Iris pigment epithelial cell (primary cell): ENCODE measurements at places on chromosomes 1 and 21.

DNA sequence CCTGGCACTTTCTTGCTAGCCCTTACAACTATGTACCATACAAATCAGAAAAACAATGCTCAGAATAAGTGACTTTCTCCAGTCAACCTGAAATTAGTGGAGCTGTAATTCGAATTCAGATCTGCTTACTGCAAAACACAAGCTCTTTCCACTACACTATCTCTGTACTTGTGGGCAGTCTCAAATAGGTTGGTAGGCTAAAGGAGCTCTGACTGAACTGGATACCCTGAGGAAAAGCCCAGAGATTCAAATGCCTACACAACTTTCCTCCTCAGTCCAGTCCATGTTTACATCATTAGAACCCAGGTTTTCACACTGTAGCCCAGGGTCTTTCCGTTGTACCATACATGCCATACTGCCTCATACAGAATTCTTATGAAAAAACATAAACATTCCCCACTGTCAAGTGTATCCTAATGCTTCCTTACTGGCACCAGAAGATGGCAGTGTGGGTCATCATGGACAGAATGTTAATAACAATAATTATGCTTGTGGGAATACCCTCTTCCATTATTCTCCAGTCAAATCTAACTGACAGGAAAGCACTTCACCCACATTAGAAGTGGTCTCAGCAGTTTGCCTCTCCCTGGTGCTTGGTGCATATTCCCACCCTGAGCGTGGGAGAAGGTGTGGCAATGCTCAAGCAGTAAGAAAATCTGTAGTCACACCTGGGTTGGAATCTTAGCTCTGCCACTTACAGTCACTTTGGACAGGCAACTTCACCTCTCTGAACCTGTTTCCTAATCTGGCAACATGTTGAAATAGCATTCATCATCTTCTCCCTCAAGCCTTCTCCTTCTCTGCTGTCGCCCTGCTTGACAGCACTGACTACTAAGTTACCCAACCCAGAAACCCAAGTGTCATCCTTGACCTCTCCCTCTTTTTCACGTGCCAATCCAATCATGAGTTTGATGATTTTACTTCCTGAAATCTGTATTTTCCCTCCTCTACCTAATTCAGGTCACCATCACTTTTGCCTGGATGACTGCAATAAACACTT, 14.4 kb upstream of the ZFYVE9 start:
- peak; percentile 74 for DNase-seq

GRCh38 chr1:26701995-26702679, 6.3 kb downstream of the ARID1A start:
- DNase-seq = no peak

- DNase-seq = no peak
Measured at GRCh38 chr21:43273016-43273707, 104.4 kb downstream of the CRYAA start.

- DNase-seq = no peak
Measured at GRCh38 chr1:6329396-6329795, 64.2 kb downstream of the ACOT7 start.

DNA sequence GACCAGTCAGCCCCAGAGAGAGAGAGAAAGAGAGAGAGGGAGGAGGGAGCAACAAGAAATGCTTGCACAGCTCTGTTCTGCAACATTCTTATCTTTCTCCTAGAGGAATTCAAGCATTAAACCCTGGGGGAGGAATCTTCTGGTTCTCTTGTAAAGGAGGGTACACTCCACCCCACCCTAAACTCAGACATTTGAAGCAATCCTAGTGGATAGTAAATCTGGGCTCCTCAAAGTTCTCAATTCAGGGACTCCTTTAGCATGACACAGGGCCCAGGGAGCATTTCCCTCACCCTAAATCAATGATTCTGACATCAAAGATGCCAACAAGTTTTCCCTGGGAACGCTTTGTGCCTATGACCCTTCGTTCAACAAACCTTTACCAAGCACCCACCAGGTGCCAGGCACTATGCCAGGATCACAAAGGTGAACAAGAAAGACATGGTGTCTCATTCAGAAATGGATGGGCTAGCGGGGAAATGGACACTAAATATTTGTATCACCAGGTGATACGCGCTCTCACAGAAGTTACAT, 11.9 kb upstream of the CAPN2 start:
- DNase-seq = peak; percentile 66

- DNase-seq = peak; percentile 49
Measured at GRCh38 chr1:6868660-6869380, 83.6 kb downstream of the CAMTA1 start.

- no peak for DNase-seq
Measured at GRCh38 chr1:54721719-54722118, 6.1 kb downstream of the TTC4 start.
